ENCODE measurements at places on chromosomes 12 and 14.

DNA sequence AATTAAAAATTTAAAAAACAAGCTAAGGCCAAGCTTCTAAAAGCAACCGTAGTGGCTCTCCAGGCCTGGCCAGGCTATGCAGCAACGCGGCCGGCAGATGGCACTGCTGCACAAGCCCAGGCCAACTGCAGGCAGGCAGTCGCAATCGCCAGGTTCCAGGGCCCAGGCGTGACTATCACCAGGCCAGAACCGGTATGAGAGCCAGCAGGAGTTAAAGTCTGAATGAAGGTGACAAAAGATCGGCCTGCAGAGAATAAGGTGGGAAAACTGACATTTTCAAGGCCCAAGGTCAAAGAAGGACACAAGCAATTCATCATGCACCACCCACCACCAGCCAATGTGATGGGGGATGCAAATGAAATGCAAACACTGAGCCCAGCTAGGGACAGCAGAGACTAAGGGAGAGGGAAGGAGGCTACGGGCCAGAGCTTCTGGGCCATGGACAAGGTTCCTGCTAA is 43.6 kb upstream of the ANO2 start:
- peak; percentile 75 for DNase-seq
- peaks cover 2% of the 10 kb centered on the region for H3K27me3 ChIP-seq
- no peak overlapping the region for H3K4me3 ChIP-seq
- no peak overlapping the region for H3K27ac ChIP-seq
- H3K4me1 ChIP-seq, result no peaks in the 10 kb centered on the region

DNA sequence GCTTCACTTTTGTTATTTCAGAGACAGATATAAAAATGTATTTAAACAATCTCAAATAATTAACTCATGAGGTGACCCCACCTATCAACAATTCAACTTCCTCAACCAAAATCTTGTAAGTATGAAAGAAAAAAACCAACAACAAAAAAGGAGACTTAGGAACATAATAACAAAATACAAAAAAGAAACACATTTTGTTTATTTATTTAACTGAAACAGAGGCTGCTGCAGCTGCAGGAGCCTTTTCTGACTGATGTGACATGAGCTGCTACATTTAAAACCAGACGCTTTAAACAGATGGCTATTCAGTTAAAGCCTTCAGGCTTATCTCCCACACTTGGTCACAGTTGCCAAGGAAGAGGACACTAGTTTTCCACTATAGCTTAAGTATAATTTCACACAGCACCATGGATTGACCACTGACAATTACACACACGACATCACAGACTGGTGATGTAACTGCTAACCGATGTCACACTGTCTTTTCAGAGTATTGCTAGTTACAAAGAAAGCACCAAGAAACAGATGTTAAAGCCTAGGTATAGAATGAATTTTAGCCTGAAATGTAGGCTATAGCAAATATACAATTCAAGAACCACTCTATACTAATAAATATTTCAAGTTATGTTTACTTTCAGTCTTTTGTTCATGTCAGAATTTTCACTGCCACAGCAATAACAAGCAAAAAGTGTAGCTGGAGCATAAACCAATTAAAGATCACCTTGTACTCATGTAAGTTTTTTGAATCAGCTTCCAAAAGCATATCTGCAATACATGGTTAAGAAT is 113.0 kb downstream of the MED13L start:
- peak; percentile 31 for DNase-seq
- H3K27me3 ChIP-seq, result no peaks in the 10 kb centered on the region
- H3K4me3 ChIP-seq, result peak overlapping the region; percentile 12
- H3K36me3 ChIP-seq, result no peaks in the 10 kb centered on the region

GRCh38 chr14:68124050-68124449 is 304.5 kb downstream of the RAD51B start:
- no peak for DNase-seq
- no peak overlapping the region for H3K4me3 ChIP-seq
- H3K36me3 ChIP-seq, result no peaks in the 10 kb centered on the region
- H3K27ac ChIP-seq, result no peak overlapping the region

- no peaks in the 10 kb centered on the region for H3K27me3 ChIP-seq
- H3K36me3 ChIP-seq, result no peaks in the 10 kb centered on the region
- no peak for DNase-seq
- H3K27ac ChIP-seq, result no peak overlapping the region
- H3K4me1 ChIP-seq, result no peaks in the 10 kb centered on the region
These were observed 65.2 kb downstream of the NINJ2 start for GRCh38 chr12:597926-598568.

- peaks cover 3% of the 10 kb centered on the region for H3K4me1 ChIP-seq
- H3K4me3 ChIP-seq, result no peak overlapping the region
- no peak for DNase-seq
- peaks cover 3% of the 10 kb centered on the region for H3K36me3 ChIP-seq
These were observed 20.5 kb downstream of the WBP11 start for GRCh38 chr12:14782756-14783155.

- H3K4me1 ChIP-seq, result peaks cover 11% of the 10 kb centered on the region
- H3K36me3 ChIP-seq, result no peaks in the 10 kb centered on the region
- H3K4me3 ChIP-seq, result no peak overlapping the region
- H3K27ac ChIP-seq, result no peak overlapping the region
- no peak for DNase-seq
- H3K27me3 ChIP-seq, result no peaks in the 10 kb centered on the region
These were observed 15.3 kb upstream of the BCL7A start for GRCh38 chr12:122006186-122006926.

DNA sequence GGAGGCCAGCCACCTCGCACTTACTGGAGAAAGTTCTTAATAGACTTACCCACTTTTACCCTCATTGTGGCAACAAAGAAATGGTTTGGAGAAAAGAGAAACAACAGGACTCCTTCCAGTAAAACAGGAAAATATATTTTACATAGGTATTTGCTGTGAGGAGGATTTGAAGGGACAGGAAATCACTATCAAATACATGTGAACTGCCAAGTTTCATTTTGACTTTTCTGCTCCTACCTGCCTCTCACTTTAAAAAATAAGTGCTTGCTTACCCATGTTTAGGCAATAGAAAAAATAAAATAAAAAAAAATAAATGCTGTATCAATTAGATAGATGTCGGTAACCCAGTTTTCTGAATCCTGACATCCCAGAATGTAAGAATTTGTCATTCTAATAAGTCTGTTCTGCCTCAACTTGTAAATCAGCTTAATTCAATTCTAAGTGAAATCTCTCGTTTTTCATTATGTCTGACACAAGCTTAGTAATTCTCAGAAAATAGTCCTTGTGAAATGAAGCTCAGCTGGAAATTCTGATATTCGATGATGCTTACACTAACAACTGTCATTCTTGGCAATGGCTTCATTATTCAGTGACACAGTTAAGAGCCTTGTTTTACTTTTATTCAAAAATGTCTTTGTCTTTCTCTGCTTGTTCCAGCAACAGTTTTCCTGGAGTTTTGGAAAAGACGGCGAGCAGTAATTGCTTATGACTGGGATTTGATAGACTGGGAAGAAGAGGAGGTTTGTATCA is 131.3 kb downstream of the SLC5A8 start:
- H3K27me3 ChIP-seq, result no peaks in the 10 kb centered on the region
- H3K4me3 ChIP-seq, result no peak overlapping the region
- H3K36me3 ChIP-seq, result no peaks in the 10 kb centered on the region
- no peak for DNase-seq

DNA sequence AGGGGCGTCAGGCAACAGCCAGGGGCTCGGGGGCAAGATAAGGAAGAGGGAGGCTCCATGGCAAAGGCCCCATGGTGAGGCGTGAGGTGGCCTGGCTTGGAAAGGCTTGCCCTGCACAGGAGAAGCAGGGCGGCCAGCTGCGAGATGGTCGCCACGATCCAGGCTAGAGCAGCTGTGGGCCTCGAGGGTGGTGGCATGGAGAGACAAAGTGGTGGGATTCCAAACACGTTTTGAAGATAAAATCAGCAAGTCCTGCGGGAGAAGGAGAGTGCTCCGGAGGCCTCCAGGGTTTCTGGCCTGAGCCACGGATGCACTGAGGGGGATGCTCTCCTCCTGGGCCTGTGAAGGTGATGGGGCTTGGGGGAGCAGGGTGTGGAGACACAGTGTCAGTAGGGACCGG is 20.5 kb upstream of the DLK1 start:
- peaks cover 3% of the 10 kb centered on the region for H3K27me3 ChIP-seq
- no peaks in the 10 kb centered on the region for H3K4me1 ChIP-seq
- H3K27ac ChIP-seq, result no peak overlapping the region
- H3K36me3 ChIP-seq, result no peaks in the 10 kb centered on the region
